Hematopoietic multipotent progenitor cell treated with erythropoietin and hydrocortisone succinate and interleukin-3 and kit ligand, for 6 days (in vitro differentiated cells): ENCODE measurements at places on chromosomes 6 and 20.

GRCh38 chr6:167037762-167038161 lies 38.6 kb downstream of the CEP43 start:
- no peak for DNase-seq

DNA sequence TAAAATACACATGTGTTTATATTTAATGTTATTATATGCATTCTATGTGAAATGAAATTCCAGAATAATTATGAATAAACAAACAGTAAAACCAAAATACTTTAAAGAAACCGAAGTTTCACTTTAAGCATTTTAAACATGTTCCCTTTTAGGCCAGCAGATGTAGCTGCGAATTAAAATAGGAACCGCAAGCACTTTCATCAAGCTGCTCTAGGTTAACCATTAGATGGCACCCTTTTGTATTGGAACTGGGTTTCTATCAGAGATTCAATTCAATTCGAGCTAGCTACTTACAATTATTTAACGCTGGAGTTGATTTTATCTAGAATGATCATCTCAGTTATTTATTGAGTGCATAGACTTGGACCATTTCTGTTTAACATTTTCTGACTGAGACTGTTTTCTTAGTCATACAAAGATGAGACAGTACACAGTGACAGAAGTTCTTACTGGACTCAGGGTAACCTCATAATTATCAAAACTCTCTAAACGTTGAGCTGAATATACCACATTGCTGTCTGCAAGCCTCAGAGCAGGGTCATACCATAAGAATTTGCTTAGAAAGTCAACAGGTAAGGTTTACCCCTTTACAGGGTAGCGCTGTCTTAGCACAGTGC lies 8.5 kb downstream of the TMEM242 start:
- peak; percentile 92 for DNase-seq

DNA sequence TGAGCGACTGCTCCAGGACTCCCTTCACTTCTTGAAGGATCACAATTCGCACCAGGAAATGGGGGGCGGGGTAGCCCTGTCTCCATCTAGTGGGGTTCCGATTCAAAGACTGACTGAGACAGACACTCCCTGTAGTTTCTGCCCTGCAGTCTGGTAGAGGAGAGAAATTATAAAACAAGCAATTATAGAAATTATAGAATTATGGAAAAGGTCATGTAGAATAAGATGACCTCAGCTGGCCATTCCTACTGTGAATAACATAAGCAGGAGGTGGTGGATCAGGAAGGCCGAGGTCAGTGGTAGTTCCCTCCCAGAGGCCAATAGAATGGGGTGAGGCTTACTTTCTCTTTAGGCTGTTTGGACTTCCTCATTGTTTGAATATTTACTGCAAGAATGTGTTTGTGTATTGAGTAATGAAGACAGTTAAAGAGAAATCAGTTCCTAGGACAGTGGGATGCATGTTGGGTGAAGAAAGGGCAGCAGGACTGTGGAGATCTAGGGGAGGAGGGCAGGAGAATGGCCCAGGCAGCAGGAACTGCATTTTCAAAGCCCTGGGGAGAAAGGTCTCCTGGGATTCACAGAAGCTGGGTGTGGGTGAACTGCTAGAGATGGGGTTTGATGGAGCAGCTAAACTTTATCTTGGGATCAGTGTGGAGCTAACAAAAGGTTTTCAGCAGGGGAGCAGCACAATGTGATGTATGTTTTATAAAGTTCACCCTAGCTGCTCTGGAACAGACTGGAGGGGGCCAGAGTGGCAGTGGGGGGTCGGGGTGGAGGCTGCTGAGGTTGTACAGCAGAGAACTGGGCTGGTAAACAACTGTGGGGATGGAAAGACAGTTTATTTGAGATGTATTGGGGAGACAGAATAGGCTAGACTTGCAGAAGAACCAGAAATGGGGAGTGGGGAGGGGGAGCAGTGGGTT lies 2.1 kb downstream of the ZNF341 start:
- DNase-seq: peak; percentile 59

GRCh38 chr6:71420095-71420692 lies 131.6 kb downstream of the OGFRL1 start:
- peak; percentile 25 for DNase-seq

- DNase-seq: no peak
These were observed 231.6 kb downstream of the LRFN2 start for GRCh38 chr6:40355532-40355931.

DNA sequence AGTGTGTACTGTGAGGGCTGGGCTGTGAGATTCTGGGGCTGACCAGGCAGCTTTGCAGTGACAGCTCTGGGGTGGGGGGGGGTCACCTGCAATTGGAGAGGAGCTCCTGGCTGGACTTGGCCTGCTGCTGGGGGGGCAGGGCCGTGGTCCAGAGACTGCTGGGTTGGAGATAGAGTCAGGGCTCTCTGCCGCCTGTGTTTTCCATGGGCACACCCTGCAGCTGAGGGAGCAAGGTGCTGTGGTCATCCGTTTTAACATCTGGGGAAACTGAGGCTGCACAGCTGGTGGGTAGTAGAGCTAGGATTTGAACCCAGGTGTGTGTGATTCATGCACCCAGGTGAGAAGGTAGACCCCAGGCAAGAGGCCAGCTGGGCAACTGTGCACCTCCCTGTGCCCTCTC lies 7.3 kb downstream of the DLGAP4 start:
- no peak for DNase-seq

DNA sequence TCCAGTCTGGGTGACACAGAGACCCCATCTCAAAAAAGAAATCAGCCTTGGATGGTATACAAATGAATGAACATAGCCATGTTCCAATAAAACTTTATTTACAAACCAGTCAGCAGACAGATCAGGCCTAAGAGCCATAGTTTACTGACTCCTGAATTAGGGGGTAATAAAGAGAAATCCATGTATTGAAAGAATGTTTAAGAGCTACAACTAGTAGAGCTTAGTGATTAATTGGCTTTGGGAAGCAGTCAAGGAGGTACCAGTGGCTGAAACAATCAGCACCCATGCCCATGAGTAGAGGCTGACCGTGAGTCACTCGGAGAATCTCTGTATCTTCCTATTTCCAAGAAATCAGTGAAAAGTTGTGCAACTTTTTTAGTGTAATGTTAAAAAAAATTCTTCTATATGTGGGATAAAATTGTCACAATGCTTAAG lies 223.6 kb upstream of the RREB1 start:
- peak; percentile 61 for DNase-seq

GRCh38 chr6:28212510-28213212 lies 12.4 kb upstream of the ZSCAN9 start:
- peak; percentile 85 for DNase-seq

- DNase-seq: no peak
These were observed 1.2 kb downstream of the DDR1 start for GRCh38 chr6:30885481-30885998.

- DNase-seq: no peak
These were observed 97.5 kb upstream of the CDYL start for GRCh38 chr6:4678506-4679300.

- no peak for DNase-seq
These were observed 19.4 kb upstream of the CLDN20 start for GRCh38 chr6:155244434-155244833.

- DNase-seq: no peak
These were observed 92.8 kb upstream of the MLN start for GRCh38 chr6:33896391-33897188.
